Activated T-helper 1 cell treated with anti-CD3 and anti-CD28 coated beads, Interleukin-2, amount 50 U/mL, for 16 hours (primary cell): ENCODE measurements at places on chromosomes 16 and 17.

DNA sequence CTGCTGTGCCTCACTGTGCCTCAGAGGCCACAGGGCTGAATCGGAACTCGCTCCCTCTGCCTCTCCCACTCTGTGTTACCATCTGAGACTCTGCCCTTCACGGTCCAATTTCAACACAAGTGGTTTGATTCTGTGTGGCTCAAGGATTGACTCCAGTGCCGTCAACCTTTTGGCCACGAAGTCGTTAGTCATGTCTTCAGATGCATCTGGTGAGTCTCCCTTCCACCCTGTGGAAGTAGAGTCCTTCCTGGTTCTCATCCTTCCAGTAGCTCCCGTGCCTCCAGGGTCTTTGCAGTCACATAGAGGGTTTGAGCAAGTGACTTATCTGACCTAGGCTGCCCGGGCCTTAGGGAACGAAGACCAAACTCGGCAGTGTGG, 51.2 kb downstream of the PGS1 start:
- DNase-seq, result no peak

DNA sequence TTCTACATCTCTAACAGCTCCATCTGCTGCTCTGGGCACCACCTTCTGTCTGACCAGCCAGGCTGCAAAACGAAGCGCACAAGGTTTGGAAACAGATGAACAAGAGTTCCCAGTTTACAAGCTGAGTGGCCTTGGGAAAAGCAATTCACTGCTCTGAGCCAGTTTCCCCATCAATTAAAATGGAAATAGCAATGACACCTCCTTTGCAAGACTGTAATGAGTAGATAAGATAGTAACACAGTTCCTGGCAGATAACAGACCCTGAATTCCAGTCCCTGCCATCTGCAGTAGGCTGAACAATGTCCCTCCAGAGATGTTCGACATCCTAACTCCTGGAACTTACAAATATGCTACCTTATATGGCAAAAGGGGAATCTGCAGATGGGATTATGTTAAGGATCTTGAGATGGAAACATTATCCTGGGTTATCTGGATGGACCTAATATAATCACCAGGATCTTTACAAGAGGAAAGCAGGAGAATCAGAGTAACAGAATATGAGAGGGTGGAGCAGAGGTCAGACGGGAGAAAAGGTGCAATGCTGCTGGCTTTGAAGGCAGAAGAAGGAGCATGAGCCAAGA, 27.9 kb downstream of the CPPED1 start:
- DNase-seq, result no peak

DNA sequence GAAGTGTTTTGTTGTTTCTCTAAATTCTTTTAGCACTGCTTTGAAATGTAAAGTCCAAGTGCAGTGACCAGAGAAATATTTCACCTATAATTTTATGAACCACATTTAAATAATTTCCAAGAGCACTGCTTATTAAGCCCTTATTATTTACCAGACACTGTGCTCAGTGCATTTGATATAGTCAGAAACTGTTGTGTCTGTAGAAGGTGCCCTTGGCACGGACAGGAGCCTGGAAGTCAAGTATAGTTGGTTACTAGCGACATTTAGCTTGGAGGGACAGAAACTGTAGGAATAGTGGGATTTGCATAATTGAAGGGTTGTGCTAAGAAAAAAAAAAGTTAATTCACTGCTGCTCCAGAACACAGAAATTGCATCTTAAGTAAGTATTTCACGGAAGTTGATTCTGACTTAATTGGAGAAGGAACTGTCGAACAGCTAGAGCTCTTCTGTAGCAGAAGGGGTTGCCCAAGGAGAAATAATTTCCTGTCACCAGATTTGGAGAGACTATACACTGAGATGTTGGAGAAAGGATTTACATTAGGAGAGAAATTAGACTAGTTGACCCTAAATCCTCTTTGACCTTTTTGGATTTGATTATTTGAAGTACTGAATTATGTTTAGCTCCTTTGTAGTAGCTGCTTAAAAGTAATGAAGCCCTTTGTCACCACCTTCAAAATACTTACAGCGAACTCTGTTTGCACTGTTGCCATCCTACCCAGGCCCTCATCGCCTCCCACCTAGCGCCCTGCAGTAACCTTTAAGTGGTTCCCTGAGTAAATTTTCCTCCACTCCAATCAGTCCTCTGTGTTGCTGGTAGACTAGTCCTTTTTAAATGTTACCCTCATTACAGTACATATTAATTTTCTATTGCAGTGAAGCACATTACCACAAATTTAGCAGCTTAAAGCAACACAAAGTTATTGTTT, 25.6 kb downstream of the COX10 start:
- no peak for DNase-seq

- no peak for DNase-seq
Observed at GRCh38 chr17:61519754-61520440, 67.7 kb downstream of the TBX4 start.

- no peak for DNase-seq
Observed at GRCh38 chr17:57550016-57550415, 195.1 kb downstream of the CCDC182 start.

DNA sequence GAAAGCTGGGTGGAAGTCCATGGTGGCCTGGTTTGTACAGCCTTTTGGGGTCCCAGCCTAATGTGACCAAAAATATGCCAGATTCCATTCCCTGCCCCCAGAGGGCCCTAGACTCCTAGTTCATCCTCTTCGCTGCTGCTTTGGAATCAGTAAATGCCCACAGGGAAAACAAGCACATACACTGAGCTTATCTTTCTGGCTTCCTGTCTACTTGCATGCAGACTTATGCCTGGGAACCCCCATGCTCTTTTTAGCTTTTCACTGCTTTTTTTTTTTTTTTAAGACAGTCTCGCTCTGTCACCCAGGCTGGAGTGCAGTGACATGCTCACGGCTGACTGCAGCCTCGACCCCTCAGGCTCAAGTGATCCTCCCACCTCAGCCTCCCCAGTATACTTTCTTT, 6.2 kb upstream of the CD300LG start:
- no peak for DNase-seq

DNA sequence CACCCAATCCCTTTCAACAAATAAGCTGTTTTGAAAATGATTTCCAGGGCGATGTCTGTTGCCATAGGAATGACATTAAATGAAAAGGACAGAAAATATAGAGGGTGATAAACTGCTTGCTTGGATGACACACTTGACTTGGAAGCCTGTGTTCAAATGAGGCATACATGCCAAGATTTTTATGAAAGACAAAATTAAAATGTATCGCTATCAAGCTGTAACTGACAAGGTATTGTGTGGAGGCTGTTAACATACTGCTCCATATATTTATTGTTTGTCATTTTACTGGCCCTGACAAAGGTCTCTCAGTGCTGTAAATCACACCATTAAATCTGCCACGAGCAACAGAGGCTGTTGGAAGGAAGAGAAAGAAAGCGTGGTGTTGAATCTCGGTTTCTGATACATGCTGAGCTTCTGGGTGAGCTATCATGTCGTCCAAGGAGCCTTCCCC, 456.2 kb upstream of the SALL1 start:
- no peak for DNase-seq

DNA sequence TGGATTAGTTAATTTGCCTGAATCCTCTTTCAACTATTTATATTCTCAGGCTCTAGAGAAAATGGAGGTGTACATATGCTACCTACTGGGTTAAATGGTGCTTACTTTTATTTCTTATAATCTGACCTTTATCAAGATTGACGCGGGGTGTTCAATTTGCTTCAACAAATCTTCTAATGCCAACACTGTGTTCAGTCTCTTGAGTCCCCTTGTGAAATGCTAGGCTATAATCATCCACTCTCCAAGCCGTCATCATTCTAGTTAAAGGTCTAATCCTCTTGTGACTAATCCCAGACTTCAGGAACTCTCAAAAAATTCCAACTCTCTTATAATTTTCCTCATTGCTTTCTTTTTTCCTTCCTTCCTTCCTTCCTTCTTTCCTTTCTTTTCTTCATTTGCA, 1396.2 kb downstream of the CDH8 start:
- DNase-seq, result no peak

GRCh38 chr16:89173174-89173921, 1.8 kb downstream of the CDH15 start:
- DNase-seq, result no peak

- DNase-seq, result no peak
Observed at GRCh38 chr17:75110234-75110937, 617 bp downstream of the ARMC7 start.
